ENCODE measurements at places on chromosomes 6 and 20.

GRCh38 chr6:31042806-31043205 is 32.5 kb downstream of the MUC22 start:
- DNase-seq = peak; percentile 28

GRCh38 chr6:69622924-69623323 is 173.9 kb downstream of the LMBRD1 start:
- DNase-seq = no peak

DNA sequence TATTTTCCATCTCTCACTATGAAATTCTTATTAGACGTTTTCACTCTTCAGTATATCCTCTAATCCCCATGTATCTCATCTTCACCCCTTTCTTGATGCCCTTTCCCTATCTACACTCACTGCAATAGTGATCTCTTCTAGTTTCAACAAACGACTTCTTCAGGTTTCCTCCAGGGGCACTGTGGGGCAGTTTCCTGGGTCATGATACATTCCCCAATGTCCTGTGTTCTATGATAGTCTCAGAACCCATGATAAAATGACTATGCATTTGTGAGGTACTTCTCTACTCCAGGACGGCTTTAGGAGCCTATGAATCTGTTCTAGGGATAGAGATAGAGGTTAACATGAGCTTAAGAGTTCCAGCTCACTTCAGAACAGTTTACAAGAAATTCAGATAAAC is 183.3 kb downstream of the FOXC1 start:
- DNase-seq = peak; percentile 11

GRCh38 chr6:167420177-167420576 is 95.3 kb downstream of the TTLL2 start:
- DNase-seq = no peak

DNA sequence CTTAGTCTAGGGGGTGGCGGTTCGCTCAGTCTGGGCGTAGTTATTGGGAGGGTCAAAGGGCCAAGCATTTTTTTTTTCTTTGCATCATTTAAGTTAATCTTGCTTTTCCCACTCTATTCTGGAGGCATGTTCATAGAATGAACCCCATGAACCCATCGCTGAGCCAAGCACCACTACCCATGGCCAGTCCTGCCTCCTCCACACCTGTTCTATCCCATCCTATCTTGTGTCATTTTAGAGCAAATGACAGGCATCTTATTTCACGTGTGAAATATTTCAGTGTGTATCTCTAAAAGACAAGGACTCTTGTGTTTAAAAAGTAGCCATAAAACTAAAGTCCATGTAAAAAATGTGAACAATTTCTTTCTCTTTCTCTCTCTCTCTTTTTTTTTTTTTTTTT is 13.9 kb downstream of the SRC start:
- DNase-seq = no peak

- peak; percentile 10 for DNase-seq
Measured at GRCh38 chr20:35049776-35050352, 42.7 kb downstream of the TRPC4AP start.

- DNase-seq = no peak
Measured at GRCh38 chr6:14273191-14273590, 155.6 kb downstream of the CD83 start.

- no peak for DNase-seq
Measured at GRCh38 chr6:160194808-160195207, 63.8 kb downstream of the SLC22A2 start.

GRCh38 chr6:27700337-27700736 is 211.9 kb downstream of the OR2B2 start:
- DNase-seq = peak; percentile 53

- no peak for DNase-seq
Measured at GRCh38 chr6:96784650-96785049, 52.6 kb downstream of the GPR63 start.

GRCh38 chr20:58626051-58626450 is 25.0 kb upstream of the STX16 start:
- DNase-seq = no peak

- DNase-seq = no peak
Measured at GRCh38 chr20:51914758-51915157, 112.4 kb upstream of the SALL4 start.

DNA sequence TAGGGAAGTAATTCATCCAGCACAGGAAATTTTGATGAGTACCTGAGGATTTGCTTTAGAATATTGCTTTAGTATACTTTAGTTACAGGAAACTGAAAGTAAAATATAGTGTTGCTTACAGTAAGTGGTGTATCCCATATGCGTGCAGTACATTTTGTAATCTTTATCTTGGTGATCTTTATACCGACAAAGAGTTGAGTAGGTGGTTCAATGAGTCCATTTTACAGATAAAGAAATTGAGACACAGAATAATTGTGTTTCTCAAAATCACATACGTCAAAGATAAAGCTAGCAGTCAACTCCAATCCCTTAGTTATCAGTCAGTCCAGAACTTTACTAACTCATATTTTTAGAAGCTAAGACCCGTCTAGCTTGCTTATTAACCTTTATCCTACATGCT is 65.8 kb upstream of the E2F3 start:
- no peak for DNase-seq

- DNase-seq = peak; percentile 39
Measured at GRCh38 chr6:30490026-30490876, 942 bp downstream of the HLA-E start.

GRCh38 chr6:139364302-139364981 is 10.0 kb downstream of the CITED2 start:
- DNase-seq = peak; percentile 66

- no peak for DNase-seq
Measured at GRCh38 chr6:113923526-113923925, 47.4 kb downstream of the HDAC2 start.

GRCh38 chr6:167420858-167421766 is 96.2 kb downstream of the TTLL2 start:
- no peak for DNase-seq

- DNase-seq = no peak
Measured at GRCh38 chr6:149450679-149451375, 34.0 kb downstream of the ZC3H12D start.

GRCh38 chr6:2714111-2714895 is 36.4 kb downstream of the MYLK4 start:
- DNase-seq = no peak

DNA sequence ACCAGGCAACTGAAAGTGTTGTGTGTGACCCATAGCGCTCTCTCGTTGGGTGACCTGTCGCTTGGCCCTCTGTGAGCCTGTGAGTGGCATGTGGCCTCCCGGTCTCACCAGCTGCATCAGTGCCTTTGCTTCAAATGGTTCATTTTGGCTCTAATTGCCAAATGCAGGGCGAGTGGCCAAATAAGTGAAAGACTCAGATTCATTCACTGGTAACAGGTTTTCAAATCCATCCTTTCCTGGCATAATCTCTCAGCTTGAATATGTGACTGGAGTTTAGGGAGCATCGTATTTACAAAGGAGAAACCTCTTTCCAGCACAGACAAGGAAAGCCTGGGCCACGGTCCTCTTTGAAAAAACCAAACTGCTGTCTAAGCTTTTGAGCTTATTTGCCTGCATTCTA is 321.6 kb upstream of the QKI start:
- no peak for DNase-seq

- DNase-seq = no peak
Measured at GRCh38 chr6:6905961-6906518, 201.7 kb upstream of the RREB1 start.

- DNase-seq = no peak
Measured at GRCh38 chr20:62361799-62362589, 5.1 kb downstream of the LAMA5 start.

DNA sequence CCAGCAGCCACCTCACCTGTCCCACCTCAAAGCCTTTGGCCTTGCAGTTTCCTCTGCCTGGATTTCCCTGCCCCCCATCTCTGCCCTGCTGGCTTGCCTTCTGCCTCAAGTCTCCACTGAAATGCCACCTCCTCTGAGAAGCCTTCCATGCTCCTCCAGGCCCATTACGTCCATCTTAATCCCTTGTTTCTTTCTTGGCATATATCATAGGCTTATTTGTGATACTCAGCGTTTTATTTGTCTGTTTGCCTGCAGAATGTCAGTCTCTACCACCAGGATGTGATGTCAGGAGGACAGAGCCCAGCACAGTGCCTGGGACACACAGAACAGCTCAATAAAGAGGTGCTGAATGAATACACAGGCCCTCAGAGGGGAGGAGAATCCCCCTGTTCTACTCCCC is 24.4 kb upstream of the TLDC2 start:
- DNase-seq = no peak

Measured in Jurkat, Clone E6-1 (cell line).